ENCODE measurements at places on chromosomes 4 and X.

- H3K4me3 ChIP-seq: peak within 1 kb of the TSS; percentile 82
- no peak for DNase-seq
- H3K36me3 ChIP-seq: no peaks in the 10 kb centered on the region
- peak within 1 kb of the TSS; percentile 99 for H3K27ac ChIP-seq
- H3K27me3 ChIP-seq: no peaks in the 10 kb centered on the region
- peaks cover 40% of the 10 kb centered on the region for H3K4me1 ChIP-seq
Measured at GRCh38 chrX:49269767-49270248, at the start of gene PPP1R3F. Gene PPP1R3F (plus strand): TSS chrX:49269793. CDS start chrX:49269870, 77 bp downstream.

DNA sequence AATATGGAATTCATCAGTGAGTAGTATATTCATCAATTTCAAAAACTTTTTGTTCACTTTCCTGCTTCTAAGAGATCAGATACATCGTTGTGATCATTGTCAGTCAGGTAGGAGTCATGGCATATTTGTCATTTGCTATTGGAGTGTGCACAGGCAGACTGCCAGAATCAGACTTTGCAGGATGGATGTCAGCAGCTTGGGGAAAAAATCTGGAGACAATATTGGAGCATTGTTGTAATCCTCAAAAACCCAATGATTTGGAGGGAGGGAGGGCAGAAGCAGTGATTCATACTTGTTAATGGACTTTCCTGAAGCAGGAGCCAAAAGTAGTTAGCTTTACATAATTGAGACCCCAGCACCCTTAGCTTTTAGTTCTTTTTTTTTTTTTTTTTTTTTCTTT is 59.6 kb upstream of the DRP2 start:
- H3K27ac ChIP-seq: no peak overlapping the region
- H3K4me1 ChIP-seq: no peaks in the 10 kb centered on the region
- H3K27me3 ChIP-seq: no peaks in the 10 kb centered on the region
- DNase-seq: no peak
- no peaks in the 10 kb centered on the region for H3K36me3 ChIP-seq
- H3K4me3 ChIP-seq: no peak overlapping the region

- no peaks in the 10 kb centered on the region for H3K36me3 ChIP-seq
- no peaks in the 10 kb centered on the region for H3K27me3 ChIP-seq
- no peak overlapping the region for H3K4me3 ChIP-seq
- no peak for DNase-seq
- H3K4me1 ChIP-seq: peaks cover 4% of the 10 kb centered on the region
Measured at GRCh38 chrX:119477812-119478232, 9.6 kb downstream of the SLC25A5 start.

- H3K4me3 ChIP-seq: peak overlapping the region; percentile 87
Measured at GRCh38 chr4:102759831-102760644, 730 bp downstream of the MANBA start.
